Activated naive CD4-positive, alpha-beta T cell (primary cell): ENCODE measurements at places on chromosomes 7 and 10.

- DNase-seq = no peak
Measured at GRCh38 chr7:80843018-80843677, 75.7 kb downstream of the SEMA3C start.

DNA sequence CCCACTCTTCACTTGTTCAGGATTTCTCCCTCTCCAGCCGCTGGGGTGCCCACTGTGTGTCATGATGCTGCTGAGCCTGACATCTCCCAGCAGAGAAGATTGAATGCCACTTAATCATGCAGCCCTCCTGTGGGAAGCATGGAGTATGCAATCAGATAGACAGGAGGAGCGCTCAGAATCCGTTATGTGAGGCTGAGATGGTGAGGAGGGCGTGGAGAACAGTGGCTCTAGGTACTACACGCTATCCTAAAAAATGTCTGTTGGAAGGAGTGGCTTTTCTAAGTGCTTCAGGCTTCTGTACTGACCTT is 334.3 kb downstream of the LRMDA start:
- no peak for DNase-seq

DNA sequence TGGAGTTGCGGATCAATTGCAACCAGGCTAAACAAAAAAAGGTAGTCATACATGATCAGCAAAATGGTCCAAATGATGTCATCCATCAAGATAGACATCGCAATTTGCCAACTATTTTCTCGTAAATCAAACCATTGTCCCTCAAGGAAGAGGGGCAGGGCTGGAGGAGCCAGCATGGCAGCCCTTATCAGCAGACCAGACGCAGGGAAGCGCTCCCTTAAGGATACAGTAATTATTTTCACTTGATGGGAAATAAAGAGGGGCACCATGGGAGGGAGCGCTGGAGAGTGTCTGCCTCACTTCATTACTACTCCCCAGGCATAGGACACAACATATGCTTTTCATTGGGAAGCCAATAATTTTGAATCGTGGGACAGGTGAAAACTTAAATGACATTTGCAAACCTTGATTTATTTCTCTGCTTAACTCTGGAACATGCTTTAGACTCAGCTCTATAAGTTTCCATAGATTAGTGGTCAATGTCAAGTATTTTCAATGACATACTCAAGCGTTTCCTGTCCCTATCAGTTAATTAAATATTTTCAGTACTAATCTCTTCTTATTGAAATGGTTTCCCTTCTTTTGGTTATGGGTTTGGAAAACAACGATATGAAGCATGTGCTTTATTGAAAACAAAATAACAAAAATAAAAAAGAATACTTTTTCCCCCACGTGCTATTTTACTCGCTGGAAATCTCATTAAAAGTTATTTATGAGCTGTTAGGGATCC is 202.4 kb upstream of the HABP2 start:
- DNase-seq = no peak

DNA sequence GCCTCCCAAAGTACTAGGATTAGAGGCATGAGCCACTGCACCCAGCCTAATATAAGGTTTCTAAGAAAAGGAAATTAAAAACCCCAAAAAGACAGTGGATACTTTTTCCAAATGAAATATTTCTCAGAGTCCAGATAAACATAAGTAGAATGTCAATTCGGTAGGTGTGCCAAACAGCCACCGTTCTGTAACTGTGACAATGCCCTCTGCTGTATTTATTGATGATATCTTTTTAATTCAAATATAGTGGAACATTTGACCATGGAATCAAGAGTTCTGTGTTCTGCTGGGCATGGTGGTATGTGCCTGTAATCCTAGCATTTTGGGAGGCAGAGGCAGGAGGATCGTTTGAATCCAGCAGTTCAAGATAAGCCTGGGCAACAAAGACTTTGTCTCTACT is 28.8 kb upstream of the ZRANB1 start:
- no peak for DNase-seq

DNA sequence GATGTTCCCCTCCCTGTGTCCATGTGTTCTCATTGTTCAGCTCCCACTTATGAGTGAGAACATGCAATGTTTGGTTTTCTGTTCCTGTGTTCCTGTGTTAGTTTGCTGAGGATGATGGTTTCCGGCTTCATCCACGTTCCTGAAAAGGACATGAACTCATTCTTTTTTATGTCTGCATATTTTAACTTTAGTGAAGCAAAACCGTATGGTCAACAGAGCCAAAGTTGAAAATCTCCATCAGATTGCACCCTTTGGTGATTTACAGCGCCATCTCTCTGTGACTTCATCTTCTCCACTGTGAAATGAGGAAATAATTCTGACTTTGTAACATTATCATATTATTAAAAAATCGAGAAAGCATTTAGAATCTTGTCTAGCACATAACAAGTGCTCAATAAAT is 132.3 kb upstream of the PLXDC2 start:
- no peak for DNase-seq

GRCh38 chr7:542713-543500 is 23.3 kb upstream of the PDGFA start:
- DNase-seq = no peak

DNA sequence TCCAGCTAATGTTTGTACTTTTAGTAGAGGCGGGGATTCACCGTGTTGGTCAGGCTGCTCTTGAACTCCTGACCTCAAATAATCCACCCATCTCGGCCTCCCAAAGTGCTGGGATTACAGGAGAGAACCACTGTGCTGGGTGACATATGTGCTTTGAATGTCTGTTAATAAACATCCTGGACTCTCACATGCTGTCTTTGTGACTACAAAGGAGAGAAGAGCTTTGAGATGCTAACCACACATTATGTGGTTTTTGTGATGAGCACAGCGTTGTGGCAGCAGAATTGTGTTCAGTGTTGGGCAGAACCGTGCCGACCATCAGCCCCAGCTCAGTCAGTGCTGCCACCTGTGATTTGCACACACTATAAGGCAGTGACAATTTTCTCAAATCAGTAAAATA is 500.1 kb upstream of the KLF6 start:
- no peak for DNase-seq
